ENCODE measurements at places on chromosomes 7 and 10.

- peaks cover 48% of the 10 kb centered on the region for H3K4me1 ChIP-seq
- H3K27me3 ChIP-seq, result peaks cover 27% of the 10 kb centered on the region
- H3K27ac ChIP-seq, result no peak overlapping the region
Observed at GRCh38 chr10:71622616-71623015, 97.0 kb downstream of the C10orf105 start.

- peaks cover 1% of the 10 kb centered on the region for H3K4me1 ChIP-seq
- peaks cover 7% of the 10 kb centered on the region for H3K27me3 ChIP-seq
- H3K4me3 ChIP-seq, result no peak overlapping the region
- no peak for DNase-seq
- peaks cover 11% of the 10 kb centered on the region for H3K36me3 ChIP-seq
Observed at GRCh38 chr7:33137103-33137502, 7.7 kb downstream of the BBS9 start.

GRCh38 chr7:139799586-139799985 is 21.8 kb upstream of the HIPK2 start:
- peaks cover 36% of the 10 kb centered on the region for H3K36me3 ChIP-seq
- peaks cover 7% of the 10 kb centered on the region for H3K4me1 ChIP-seq
- H3K27me3 ChIP-seq, result peaks cover 7% of the 10 kb centered on the region
- DNase-seq, result no peak
- H3K27ac ChIP-seq, result peak overlapping the region; percentile 65

DNA sequence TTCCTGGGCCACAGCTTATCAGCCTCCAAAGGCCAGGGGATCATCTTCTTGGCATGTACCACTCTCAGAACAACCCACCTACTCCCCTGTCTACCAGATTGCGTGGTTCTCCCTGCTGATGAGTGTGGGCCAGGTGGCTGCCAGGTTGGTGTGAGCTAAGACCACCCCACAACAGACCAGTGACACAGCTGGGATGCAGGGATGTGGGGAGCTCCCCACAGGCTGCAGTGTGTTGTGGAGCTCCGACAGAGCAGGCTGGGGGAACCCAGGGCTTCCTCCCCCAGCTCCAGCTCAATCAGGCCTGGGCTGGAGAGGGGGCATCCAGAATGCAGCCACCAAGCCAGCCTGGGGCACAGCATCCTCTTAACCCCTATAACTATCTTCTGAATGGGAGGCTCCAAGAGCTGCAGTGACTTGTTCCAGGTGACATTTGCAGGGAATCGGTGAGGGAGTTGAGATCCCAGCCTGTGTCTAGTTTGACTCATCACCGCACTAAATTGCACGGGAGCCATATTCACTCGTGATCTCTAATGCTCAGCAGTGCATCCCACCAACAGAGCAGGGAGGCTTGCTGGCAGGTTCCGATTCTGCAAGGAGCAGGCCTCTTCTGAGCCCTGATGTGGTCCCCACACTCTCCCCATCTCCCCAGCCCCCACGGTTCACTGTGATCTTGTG is 596 bp upstream of the GDF2 start:
- H3K4me3 ChIP-seq, result no peak overlapping the region
- no peak for DNase-seq
- H3K27me3 ChIP-seq, result peaks cover 4% of the 10 kb centered on the region
- H3K27ac ChIP-seq, result no peak overlapping the region
- no peaks in the 10 kb centered on the region for H3K4me1 ChIP-seq
- H3K36me3 ChIP-seq, result no peaks in the 10 kb centered on the region

DNA sequence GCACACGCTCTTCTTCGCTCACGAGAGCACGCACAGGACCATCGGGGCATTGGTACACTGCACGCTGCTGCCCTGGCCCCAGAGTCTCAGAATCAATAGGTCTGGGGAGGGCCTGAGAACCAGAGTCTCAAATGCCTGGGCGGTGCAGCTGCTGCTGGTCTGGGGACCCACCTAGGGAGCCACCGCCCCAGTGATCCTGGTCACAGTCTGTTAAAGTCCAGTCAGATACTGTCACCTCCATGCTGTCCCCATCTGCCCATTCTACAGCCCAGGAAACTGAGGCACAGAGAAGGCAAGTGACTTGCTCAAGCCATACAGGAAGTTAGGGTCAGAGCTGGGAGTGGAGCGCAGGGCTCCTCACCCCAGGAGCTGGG is 38.0 kb downstream of the ZCCHC24 start:
- H3K4me1 ChIP-seq, result peaks cover 52% of the 10 kb centered on the region
- H3K4me3 ChIP-seq, result no peak overlapping the region
- DNase-seq, result no peak
- peaks cover 7% of the 10 kb centered on the region for H3K27me3 ChIP-seq
- no peaks in the 10 kb centered on the region for H3K36me3 ChIP-seq
- H3K27ac ChIP-seq, result no peak overlapping the region

DNA sequence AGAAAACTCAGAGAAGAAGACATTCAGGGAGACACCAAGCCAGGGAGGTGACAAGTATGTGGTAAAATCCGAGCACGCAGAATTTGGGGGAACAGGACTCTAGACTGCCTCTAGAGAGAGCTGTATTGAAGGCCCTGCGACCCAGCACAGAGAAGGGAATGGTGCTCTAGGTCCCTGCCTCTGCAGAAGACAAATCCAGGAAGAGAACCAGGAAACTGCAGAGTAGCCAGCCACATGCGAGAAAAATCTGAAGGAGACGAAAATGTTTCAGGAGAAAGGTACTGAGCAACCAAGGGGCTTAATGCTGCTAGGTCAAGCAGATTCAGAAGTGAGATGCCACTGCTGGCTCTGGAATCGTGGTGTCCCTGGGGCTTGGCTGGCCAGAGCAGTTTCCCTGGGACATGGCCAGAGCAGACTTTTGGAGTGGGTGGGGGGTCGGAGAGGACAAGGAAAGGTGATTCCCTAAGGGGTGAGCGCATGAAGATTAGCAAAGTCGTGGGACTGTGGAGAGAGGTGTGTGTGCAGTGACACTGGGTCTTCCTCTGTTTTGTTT is 158.0 kb upstream of the KLF6 start:
- peaks cover 5% of the 10 kb centered on the region for H3K27me3 ChIP-seq
- peak overlapping the region; percentile 23 for H3K27ac ChIP-seq
- peaks cover 38% of the 10 kb centered on the region for H3K4me1 ChIP-seq
- no peaks in the 10 kb centered on the region for H3K36me3 ChIP-seq
- DNase-seq, result no peak
- no peak overlapping the region for H3K4me3 ChIP-seq

DNA sequence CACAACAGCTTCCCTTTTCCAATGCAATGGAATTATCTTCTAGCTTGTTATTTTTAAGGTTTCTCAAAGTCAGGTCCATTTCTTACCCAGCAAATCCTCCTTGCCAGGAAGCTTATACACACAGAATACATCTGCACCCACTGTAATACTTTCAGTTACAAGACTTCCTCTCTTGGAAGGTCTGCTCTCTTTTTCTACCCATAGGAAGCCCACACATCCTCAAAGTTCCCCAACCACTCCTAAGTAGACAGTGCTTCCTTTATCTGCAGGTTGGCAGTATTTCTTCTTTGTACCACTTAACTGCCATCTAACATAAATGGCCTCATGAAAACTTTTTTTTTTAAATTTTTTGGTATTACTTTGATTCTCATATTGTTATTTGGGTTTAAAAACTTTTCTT is 155.6 kb downstream of the TAX1BP1 start:
- H3K27me3 ChIP-seq, result peaks cover 7% of the 10 kb centered on the region
- H3K4me1 ChIP-seq, result peaks cover 27% of the 10 kb centered on the region
- H3K27ac ChIP-seq, result no peak overlapping the region
- no peaks in the 10 kb centered on the region for H3K36me3 ChIP-seq
- no peak overlapping the region for H3K4me3 ChIP-seq
- DNase-seq, result no peak

DNA sequence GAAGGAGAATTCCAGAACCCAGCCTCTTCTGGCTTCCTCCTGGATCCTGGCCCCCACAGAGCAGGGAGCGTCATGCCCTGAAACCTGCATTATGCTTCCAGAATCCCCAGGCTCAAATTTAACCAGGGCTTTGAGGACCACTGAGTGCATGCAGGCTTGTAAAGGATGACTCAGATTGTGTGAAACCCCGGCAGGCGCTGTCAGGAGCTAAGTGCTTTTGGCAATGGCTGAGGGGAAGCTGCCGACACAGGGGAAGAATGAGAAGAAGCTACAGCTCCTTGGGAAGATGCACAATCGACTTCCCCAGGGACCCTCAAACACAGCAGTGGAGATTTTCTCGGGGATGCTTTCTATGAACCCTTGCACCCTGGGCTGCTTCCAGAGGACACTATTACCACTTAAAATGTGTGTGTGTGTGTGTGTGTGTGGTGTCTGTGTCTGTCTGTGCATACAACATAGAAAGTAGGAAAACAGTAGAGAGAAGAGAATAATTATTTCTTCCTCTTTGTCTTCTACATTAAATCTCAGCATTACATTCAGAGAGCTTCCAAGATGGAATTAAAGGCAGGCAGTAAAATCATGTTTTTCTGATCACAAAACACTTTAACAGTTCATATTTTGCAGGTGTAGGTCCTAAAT is 183.5 kb upstream of the INHBA start:
- no peak overlapping the region for H3K27ac ChIP-seq
- DNase-seq, result no peak
- no peaks in the 10 kb centered on the region for H3K36me3 ChIP-seq
- H3K4me1 ChIP-seq, result peaks cover 23% of the 10 kb centered on the region
- no peak overlapping the region for H3K4me3 ChIP-seq

GRCh38 chr7:90897961-90898469 is 301.9 kb downstream of the CDK14 start:
- H3K36me3 ChIP-seq, result no peaks in the 10 kb centered on the region
- DNase-seq, result no peak
- H3K27ac ChIP-seq, result no peak overlapping the region
- no peak overlapping the region for H3K4me3 ChIP-seq
- no peaks in the 10 kb centered on the region for H3K4me1 ChIP-seq
- no peaks in the 10 kb centered on the region for H3K27me3 ChIP-seq

DNA sequence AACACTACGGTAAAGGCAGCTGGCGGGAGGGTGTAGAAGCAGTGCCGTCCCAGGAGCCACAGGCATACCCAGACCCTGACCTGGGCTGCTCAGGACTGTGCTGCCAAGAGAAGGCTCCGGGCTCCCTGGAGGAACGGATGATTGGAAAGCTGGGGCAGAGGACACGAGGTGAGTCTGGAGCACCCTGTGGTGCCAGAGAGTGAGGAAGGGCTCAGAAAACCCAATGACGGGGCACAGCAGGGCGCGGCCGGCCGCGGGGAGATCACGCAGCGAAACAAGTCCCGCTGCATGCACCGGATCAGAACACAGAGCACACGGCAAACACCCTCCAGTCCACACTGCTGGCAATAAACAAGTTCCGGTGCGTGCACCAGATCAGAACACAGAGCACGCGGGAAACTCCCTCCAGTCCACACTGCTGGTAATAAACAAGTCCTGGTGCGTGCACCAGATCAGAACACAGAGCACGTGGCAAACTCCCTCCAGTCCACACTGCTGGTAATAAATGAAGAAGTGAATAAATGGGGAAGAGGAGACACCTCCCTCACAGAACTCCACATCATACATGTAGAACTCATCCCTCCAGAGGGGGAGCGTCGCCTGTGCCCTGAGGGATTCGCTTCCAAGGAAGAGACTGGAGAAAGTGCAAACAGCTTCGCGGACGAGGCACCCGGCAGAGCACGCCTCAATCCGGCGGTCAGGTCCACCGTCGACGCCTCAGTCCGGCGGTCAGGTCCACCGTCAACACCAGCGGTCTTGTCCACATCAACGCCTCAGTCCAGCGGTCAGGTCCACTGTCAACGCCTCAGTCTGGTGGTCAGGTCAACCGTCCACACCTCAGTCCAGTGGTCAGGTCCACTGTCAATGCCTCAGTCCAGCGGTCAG is 265.0 kb downstream of the MAD1L1 start:
- H3K27ac ChIP-seq, result peak overlapping the region; percentile 73

DNA sequence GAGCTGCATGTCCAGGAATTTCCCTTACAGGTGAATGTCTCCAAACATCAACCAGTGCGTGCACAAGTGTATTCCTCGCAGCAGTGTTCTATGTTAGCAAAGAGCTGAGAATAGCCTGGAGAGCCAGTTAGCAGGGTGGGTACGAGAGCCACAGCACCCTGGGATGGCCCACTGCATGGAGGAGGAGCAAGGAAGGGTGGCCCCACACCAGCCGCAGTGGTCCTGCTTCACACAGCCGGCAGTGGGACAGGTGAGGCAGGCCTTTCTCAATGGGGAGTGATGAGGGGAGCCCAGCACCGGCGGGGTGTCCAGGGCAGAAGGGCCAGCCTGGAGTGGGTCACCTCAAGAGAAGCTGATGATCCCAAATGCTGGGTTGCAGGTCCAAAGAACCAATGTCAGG is 240.7 kb downstream of the TCERG1L start:
- no peak overlapping the region for H3K27ac ChIP-seq
- no peaks in the 10 kb centered on the region for H3K36me3 ChIP-seq

All from nephron progenitor cell (in vitro differentiated cells).